Thoracic aorta endothelial cell (primary cell): ENCODE measurements at places on chromosomes 7 and 10. TPM values are rescaled to one million over a fixed set of nuclear protein-coding genes. Genes with fewer than 3 reads are reported as not detected.

Gene CFAP46
- 1.7 and 2.4 TPM in 2 replicates for total RNA-seq

Gene MAGI2
- total RNA-seq: 7.2 and 7.7 TPM in 2 replicates

Gene ADGRA1
- total RNA-seq: not detected in 2 replicates

Gene PRLHR
- not detected in 2 replicates for total RNA-seq

Gene FAM241B
- total RNA-seq: 0.13 TPM in 1 of 2 replicates, not detected in the other

Gene AEBP1
- 4.5 and 16.9 TPM in 2 replicates for total RNA-seq

Gene ST8SIA6
- 0.29 and 2.3 TPM in 2 replicates for total RNA-seq

Gene TYW1
- total RNA-seq: 17.4 and 18.5 TPM in 2 replicates

Gene HOXA5
- 1.3 and 12.7 TPM in 2 replicates for total RNA-seq

Gene THSD7A
- total RNA-seq: 10.5 and 24.7 TPM in 2 replicates

Gene ZC3HAV1L
- total RNA-seq: 31.3 and 31.9 TPM in 2 replicates

Gene GPR158
- total RNA-seq: under 0.01 TPM in 1 of 2 replicates, not detected in the other

Gene VSTM4
- total RNA-seq: 0.27 and 1.1 TPM in 2 replicates

Gene GALNT17
- total RNA-seq: not detected in 2 replicates

Gene CFAP58
- 0.40 and 0.65 TPM in 2 replicates for total RNA-seq

Gene HOXA9
- 0.40 and 27.9 TPM in 2 replicates for total RNA-seq

Gene FAM25G
- not detected in 2 replicates for total RNA-seq

Gene DDC
- total RNA-seq: not detected in 2 replicates

Gene CALML5
- not detected in 2 replicates for total RNA-seq

Gene RET
- 0.07 and 0.27 TPM in 2 replicates for total RNA-seq

Gene CACUL1
- total RNA-seq: 44.8 and 48.4 TPM in 2 replicates

Gene BCCIP
- 86.6 and 93.2 TPM in 2 replicates for total RNA-seq

Gene KCP
- total RNA-seq: not detected in 2 replicates

Gene GATA3
- 1.4 and 4.0 TPM in 2 replicates for total RNA-seq

Gene CNPY1
- total RNA-seq: not detected in 2 replicates

Gene HMX2
- total RNA-seq: not detected in 2 replicates

Gene SLC26A3
- not detected in 2 replicates for total RNA-seq

Gene METTL27
- total RNA-seq: 0.66 and 4.7 TPM in 2 replicates

Gene TCF7L2
- 6.7 and 9.2 TPM in 2 replicates for total RNA-seq
